Body of pancreas (tissue), 4 donors: ENCODE measurements at places on chromosomes 6 and 20.

- no peaks in the 10 kb centered on the region for H3K27me3 ChIP-seq
- H3K4me1 ChIP-seq = no peaks in the 10 kb centered on the region
- H3K36me3 ChIP-seq = no peaks in the 10 kb centered on the region
- no peak overlapping the region for H3K27ac ChIP-seq
- H3K4me3 ChIP-seq = no peak overlapping the region
- DNase-seq = no peak
Observed at GRCh38 chr6:72856801-72857200, 234.9 kb downstream of the KCNQ5 start.

GRCh38 chr20:48054051-48054450 lies 268.8 kb upstream of the SULF2 start:
- no peak overlapping the region for H3K27ac ChIP-seq
- H3K27me3 ChIP-seq = no peaks in the 10 kb centered on the region
- no peak overlapping the region for H3K4me3 ChIP-seq
- no peaks in the 10 kb centered on the region for H3K4me1 ChIP-seq
- H3K36me3 ChIP-seq = no peaks in the 10 kb centered on the region

DNA sequence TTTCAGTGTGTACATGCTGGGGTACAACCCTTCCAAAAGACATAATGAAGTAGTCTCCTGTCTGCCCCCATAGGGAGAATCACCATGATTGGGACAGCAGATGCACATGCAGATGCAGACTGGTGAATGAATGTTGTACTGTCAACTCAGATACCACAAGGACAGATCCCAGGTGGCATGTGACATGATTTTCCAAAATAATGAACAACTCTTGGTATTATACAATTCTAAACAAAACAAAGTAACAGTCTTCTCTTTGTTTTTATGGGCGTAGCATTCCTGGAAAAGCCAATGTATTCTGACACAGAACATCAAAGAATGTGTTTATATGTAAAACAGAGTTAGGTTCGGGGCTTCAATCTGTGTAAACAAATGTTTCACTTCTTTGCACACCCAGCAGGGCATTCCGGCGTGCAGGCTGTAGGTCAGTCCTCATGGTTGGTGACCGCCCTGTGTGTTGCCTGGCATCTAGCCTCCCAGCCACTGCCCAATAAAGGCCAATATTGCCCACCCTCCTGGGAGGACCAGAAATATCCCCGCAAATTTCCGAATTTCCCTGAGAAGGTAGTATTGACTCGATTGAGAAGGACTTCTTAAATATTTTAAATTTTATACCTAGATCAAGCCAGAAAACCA lies 127.7 kb downstream of the KLHL32 start:
- no peaks in the 10 kb centered on the region for H3K4me1 ChIP-seq
- H3K36me3 ChIP-seq = no peaks in the 10 kb centered on the region
- H3K27me3 ChIP-seq = no peaks in the 10 kb centered on the region
- H3K27ac ChIP-seq = no peak overlapping the region

- DNase-seq = no peak
- H3K4me1 ChIP-seq = no peaks in the 10 kb centered on the region
- H3K27ac ChIP-seq = no peak overlapping the region
- no peaks in the 10 kb centered on the region for H3K36me3 ChIP-seq
Observed at GRCh38 chr20:63463400-63464288, 8.8 kb downstream of the KCNQ2 start.

DNA sequence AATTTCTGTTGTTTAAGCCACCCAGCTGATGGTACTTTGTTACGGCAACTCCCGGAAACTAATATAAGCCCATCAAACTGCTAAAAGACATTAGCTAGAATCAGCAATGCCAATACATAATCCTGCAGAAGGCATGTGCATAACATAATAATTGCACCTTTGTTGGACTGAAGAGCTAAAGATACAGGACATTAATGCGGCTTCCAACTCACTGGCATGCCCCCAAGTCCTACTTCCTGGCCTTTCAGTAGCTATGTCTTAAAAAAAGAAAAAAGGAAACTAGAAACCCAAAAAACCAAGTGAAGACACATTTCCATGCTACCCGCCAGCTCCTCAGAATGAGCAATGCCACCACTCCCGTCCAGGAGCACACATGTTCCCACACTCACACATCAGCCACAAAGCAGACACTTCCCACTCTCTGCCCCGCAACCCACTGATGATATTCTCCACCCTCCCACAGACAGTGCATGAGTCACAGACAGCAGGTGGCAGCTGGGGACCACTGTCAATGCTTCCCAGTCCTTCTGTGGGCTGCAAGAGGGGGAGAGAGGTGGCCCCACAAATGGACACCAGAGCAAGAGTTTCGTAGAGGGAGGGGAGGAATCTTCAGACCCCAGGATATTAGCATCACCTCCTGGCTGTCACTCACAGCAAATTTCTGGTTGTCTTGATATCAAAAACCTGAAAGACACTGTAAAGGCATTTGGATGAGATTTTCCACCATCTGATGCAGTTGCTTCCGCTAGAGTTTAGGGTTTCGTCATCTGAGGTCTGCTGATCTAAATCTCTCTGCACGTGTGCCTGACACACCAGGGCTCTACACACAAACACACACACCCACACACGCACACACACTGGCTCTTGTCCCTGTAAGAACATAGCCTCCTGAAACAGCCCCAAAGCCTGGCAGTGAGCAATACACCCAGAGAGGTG lies 32.8 kb downstream of the GFOD1 start:
- peak; percentile 55 for DNase-seq
- H3K4me1 ChIP-seq = peaks cover 8% of the 10 kb centered on the region
- H3K27ac ChIP-seq = peak overlapping the region; percentile 42
- no peaks in the 10 kb centered on the region for H3K27me3 ChIP-seq
- H3K4me3 ChIP-seq = no peak overlapping the region
- no peaks in the 10 kb centered on the region for H3K36me3 ChIP-seq

GRCh38 chr6:118148561-118148960 lies 241.5 kb downstream of the SLC35F1 start:
- no peak overlapping the region for H3K27ac ChIP-seq
- DNase-seq = no peak
- no peaks in the 10 kb centered on the region for H3K36me3 ChIP-seq
- H3K27me3 ChIP-seq = no peaks in the 10 kb centered on the region

DNA sequence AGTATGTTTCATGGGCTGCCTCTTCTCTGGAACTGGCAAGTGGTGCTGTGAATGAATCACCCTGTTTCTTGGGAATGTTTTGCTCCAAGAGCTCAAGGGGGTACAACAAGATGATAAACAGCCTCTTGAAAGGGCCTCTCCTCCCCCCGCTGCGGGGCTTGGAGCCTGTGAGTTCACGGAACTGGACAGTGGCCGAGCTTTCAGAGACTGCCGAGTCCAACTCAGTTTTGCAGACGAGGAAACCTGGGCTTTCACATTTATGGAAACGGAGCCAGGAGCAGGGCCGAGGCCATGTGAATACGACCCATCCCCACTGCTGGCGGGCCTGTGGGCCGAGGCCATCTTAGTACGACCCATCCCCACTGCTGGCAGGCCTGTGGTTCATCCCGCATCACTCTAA lies 18.2 kb upstream of the SRC start:
- no peak overlapping the region for H3K4me3 ChIP-seq
- DNase-seq = peak; percentile 41
- no peak overlapping the region for H3K27ac ChIP-seq
- H3K4me1 ChIP-seq = no peaks in the 10 kb centered on the region
- H3K36me3 ChIP-seq = no peaks in the 10 kb centered on the region

- H3K4me1 ChIP-seq = peaks cover 28% of the 10 kb centered on the region
- H3K27ac ChIP-seq = peak overlapping the region; percentile 86
- no peaks in the 10 kb centered on the region for H3K36me3 ChIP-seq
- no peaks in the 10 kb centered on the region for H3K27me3 ChIP-seq
- H3K4me3 ChIP-seq = peak overlapping the region; percentile 90
Observed at GRCh38 chr20:18056174-18057100, 1.3 kb downstream of the OVOL2 start.

DNA sequence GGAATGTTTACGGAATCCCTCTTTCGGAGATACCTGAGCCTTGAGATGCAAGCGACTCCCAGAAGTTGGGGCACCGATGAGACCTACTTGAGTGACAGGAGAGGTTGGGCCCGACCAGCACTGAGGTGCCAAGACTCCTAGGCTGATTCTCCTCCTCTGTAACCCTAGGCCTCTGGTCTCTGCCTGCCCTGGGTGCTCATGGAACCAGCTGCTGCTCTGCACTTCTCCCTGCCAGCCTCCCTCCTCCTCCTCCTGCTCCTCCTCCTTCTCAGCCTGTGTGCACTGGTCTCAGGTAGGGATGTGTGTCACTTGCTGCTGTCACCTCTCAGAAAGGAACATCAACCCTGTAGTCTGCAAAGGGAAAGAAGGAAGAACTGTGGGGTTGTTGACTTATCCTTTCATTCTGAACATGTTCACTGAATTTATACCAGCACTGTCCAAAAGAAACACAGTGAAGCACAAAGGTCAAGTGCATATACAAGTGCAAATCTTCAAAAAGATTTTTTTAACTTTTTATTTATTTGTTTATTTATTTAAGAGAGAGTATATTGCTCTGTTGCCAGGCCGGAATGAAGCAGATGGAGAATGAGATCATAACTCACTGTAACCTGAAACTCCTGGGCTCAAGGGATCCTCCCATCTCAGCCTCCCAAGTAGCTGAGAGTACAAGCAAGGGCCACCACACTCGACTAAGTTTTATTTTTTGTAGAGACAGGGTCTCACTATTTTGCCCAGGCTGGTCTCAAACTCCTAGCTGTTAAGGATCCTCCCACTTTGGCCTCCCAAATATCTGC lies 913 bp downstream of the BTN2A2 start:
- DNase-seq = peak; percentile 34
- peak overlapping the region; percentile 73 for H3K27ac ChIP-seq
- peak overlapping the region; percentile 35 for H3K4me3 ChIP-seq
- H3K27me3 ChIP-seq = no peaks in the 10 kb centered on the region

GRCh38 chr6:100751590-100751989 lies 129.5 kb downstream of the ASCC3 start:
- H3K4me3 ChIP-seq = no peak overlapping the region
- no peaks in the 10 kb centered on the region for H3K36me3 ChIP-seq
- no peak for DNase-seq
- no peaks in the 10 kb centered on the region for H3K27me3 ChIP-seq
- no peak overlapping the region for H3K27ac ChIP-seq

- H3K27ac ChIP-seq = peak overlapping the region; percentile 52
- peak; percentile 63 for DNase-seq
- H3K4me1 ChIP-seq = peaks cover 63% of the 10 kb centered on the region
- H3K27me3 ChIP-seq = no peaks in the 10 kb centered on the region
Observed at GRCh38 chr20:62818592-62819493, 2.0 kb downstream of the COL9A3 start.

GRCh38 chr6:88377976-88378568 lies 211.9 kb upstream of the CNR1 start:
- no peak overlapping the region for H3K4me3 ChIP-seq
- H3K27ac ChIP-seq = no peak overlapping the region
- no peaks in the 10 kb centered on the region for H3K4me1 ChIP-seq
- no peaks in the 10 kb centered on the region for H3K27me3 ChIP-seq
- DNase-seq = no peak

- H3K27me3 ChIP-seq = no peaks in the 10 kb centered on the region
- peaks cover 12% of the 10 kb centered on the region for H3K36me3 ChIP-seq
- peak; percentile 57 for DNase-seq
- H3K27ac ChIP-seq = peak overlapping the region; percentile 88
Observed at GRCh38 chr6:37171201-37171969, 1.4 kb downstream of the PIM1 start.

- H3K27ac ChIP-seq = no peak overlapping the region
- no peaks in the 10 kb centered on the region for H3K27me3 ChIP-seq
- no peak overlapping the region for H3K4me3 ChIP-seq
- no peaks in the 10 kb centered on the region for H3K4me1 ChIP-seq
Observed at GRCh38 chr20:19026901-19027644, 185.4 kb upstream of the SLC24A3 start.

- no peaks in the 10 kb centered on the region for H3K27me3 ChIP-seq
- no peak for DNase-seq
- peaks cover 30% of the 10 kb centered on the region for H3K4me1 ChIP-seq
- H3K4me3 ChIP-seq = no peak overlapping the region
- H3K36me3 ChIP-seq = no peaks in the 10 kb centered on the region
Observed at GRCh38 chr20:41007481-41007880, 21.1 kb upstream of the TOP1 start.

DNA sequence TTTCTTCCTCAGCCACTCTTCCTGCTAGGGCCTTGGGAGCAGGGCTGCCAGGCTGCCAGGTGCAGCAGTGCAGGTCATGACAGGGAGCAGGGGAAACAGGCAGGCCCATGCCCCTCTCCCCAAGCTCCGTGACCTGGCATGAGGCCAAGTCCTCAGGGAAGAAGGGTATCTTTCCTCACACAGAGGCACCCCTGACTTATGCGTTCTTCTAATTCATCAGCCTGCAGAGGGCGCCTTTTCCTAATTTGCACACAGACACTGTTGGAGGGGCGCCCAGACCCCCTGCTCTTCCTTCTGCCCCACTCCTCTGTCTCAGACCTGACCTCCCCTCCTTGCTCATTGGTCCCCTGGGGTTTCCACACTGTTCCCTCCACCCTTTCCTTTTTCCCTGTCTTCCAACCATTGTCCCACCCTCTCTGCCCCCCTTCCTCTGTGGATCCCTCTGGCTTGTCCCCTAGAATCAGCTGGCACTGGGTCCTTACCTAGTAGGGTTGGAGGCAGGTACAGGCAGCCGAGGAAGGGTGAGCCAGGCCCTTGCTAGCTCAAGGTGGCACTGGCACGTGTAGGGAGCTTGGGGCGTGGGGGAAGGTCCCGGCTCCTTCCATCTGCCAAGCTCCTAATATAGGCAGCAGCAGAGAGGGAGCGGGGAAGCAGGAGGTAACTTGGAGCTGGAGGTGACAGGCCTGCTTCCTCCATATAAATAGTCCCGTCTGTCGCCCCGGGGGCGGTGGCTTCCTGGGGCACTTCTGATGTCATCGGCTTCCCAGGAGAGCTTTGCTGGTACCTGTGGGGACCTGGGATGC lies 154.9 kb upstream of the MLN start:
- H3K36me3 ChIP-seq = no peaks in the 10 kb centered on the region
- H3K27me3 ChIP-seq = no peaks in the 10 kb centered on the region
- no peaks in the 10 kb centered on the region for H3K4me1 ChIP-seq
- H3K27ac ChIP-seq = no peak overlapping the region

DNA sequence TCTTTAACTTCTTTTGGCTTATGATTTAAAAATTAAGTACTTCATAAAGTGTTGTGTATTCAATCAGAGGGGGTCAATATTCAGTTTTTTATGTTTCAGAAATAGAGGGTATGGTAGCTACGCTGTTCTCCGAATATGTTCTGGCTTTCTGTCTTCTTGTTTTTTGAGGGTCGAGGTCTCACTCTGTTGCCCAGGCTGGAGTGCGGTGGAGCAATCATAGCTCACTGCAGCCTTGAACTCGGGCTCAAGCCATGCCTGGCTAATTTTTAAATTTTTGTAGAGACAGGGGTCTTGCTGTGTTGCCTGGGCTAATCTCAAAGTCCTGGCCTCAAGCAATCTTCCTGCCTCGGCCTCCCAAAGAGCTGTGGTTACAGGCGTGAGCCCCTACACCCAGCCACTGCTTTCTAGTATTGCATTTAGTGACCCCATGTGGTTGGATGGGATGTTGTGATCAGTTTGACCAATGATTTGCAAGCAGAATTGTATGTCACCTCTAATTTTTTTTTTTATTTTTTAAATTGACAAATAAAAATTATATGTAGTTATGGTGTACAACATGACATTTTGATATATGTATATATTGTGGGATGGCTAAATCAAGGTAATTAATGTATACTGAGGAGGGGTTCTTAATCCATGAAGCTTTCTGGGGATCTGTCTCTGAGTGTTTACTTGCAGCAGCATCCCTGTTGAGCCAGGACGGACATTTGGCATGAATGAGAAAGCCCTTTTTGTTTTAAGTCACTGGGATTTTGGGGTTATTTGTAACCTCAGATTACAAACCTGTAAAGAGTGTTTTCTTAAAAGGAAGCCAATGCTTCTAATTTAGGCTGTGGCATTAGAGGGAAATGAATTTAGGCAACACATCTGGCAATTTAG lies 38.5 kb upstream of the DEK start:
- H3K4me3 ChIP-seq = no peak overlapping the region
- no peaks in the 10 kb centered on the region for H3K27me3 ChIP-seq
- no peaks in the 10 kb centered on the region for H3K4me1 ChIP-seq
